Stimulated activated CD8-positive, alpha-beta memory T cell treated with anti-CD3 and anti-CD28 coated beads, Interleukin-15, amount 100 ng/mL, for 4 hours (primary cell): ENCODE measurements at places on chromosomes 6 and 20.

GRCh38 chr6:28496099-28496779 lies 19.4 kb downstream of the GPX6 start:
- DNase-seq, result no peak

DNA sequence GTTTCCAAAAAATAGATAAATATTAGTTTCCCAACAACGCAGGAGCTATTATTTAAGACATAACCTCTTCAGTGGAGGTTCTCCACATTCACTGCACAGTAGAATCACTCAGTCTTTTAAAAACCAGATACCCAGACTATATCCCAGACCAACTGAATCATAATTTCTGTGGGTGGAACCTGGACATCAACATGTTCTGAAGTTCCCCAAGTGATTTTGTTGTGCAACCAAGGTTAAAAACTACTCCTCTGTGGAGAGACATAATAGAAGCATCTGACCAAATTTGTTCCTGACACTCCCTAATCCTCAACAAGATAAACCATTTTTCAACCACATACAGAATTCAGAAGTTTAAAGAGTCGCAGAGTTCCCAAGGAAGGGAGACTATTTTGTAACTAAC lies 42.3 kb downstream of the STK38 start:
- no peak for DNase-seq

- DNase-seq, result no peak
Observed at GRCh38 chr6:142764311-142764710, 180.7 kb downstream of the HIVEP2 start.

GRCh38 chr6:89932245-89932802 lies 38.1 kb downstream of the GJA10 start:
- DNase-seq, result no peak

DNA sequence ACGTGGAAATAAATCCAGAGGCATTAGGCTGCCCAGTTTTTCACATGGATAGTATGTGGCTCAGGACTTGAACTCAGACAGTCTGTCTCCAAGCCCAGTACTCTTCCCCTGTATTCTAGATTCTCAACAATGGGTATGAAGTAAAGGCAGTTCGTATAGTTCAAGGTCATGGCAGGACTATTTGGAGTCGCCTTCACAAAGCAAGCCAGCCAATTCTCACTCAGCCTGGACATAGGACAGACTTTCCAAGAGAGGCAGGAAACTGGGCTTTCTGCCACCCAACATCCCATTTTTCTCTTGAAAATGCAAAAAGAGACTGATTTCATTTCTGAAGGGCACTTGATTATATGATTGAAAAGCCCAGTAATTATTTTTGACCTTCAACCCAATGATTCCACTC lies 111.0 kb downstream of the EDN1 start:
- DNase-seq, result no peak

GRCh38 chr6:134389658-134390057 lies 71.7 kb upstream of the SGK1 start:
- no peak for DNase-seq

- no peak for DNase-seq
Observed at GRCh38 chr6:28134015-28134414, 7.7 kb upstream of the ZKSCAN8 start.

DNA sequence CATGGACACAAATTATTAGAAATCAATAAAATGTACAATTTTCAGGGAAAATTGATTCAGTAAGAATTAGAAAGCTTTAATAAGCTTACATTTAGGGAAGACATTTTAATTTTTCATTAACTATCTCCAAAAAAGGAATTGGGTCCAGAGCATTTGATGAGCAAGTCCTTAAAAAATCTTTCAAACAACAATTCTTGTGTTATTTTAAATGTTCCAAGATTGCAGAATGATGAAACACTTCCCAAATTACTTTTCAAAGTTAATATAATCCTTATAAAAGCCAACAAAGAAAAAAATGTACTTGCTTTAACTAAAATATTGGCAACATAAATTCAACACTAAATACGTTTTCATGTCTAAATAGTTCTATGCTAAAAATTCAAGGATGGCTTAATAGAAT lies 102.0 kb downstream of the ADAT2 start:
- no peak for DNase-seq

- no peak for DNase-seq
Observed at GRCh38 chr20:24773751-24774201, 175.3 kb upstream of the CST7 start.

GRCh38 chr6:104855507-104855906 lies 4.2 kb downstream of the HACE1 start:
- no peak for DNase-seq

GRCh38 chr6:89518352-89519055 lies 85.6 kb downstream of the ANKRD6 start:
- DNase-seq, result no peak
